SK-N-SH (cell line): ENCODE measurements at places on chromosomes 7 and 10. TPM values are rescaled to one million over a fixed set of nuclear protein-coding genes. Genes with fewer than 3 reads are reported as not detected.

DNA sequence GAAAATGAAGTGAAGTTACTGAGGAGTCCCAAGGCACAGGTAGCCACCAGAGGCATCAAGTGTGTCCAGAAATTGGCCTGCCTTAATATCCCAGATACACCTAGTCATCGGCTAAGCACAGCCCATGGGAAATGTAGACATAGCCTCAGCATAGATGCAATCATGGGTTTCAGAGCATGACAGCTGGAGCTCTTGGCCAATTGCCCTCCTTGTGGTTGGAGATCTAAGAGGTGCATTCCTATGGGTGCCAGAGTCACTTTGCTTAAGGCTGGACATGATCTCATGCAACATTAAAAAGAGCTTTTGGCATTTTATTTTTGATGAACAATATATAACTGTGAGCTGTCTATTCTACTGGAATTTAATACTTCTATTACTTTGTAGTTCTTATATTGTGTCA lies 758.0 kb upstream of the LRRTM3 start:
- DNase-seq, result no peak

GRCh38 chr10:43591303-43591904 lies 14.8 kb upstream of the ZNF485 start:
- DNase-seq, result no peak

DNA sequence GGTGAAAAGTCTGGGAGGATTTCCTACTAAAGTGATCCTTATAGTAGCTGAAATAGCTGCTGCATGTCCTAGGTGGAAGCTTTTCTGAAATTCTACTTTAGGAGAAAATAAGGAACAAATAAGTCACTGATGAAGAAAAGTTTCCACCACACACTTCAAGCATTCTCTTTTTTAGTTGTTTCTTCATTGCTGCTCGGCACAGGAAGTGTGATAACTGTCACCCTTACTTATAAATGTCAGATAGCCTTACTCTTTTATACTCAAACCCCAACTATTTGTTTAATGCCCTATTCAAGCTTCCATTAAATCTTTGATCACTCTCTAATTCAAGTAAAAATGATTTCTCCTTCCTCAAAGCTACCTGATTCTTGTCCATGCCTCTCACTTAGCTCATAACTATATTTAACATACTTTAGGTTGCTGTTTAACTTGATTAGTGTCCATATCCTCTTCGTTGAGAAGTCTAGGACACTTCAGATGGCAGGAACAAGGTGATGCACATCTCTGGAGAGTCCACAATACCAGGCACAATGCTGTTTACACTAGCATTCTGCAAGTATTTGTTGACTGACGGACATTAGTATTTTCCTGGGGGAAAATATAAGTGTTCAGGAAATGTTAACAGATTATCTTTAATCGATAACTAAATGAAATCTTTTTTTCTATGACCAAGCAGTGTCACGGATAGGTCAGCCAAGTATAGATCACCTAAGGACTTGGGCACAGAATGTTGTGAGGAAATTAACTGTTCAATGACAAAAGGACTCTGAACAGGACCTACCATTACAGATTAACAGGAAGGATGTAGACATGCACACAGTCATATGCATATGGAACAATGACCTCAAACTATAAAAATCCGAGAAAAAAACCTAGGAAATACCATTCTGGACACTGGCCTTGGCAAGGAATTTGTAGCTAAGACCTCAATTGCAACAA lies 67.4 kb downstream of the ZNF438 start:
- no peak for DNase-seq

DNA sequence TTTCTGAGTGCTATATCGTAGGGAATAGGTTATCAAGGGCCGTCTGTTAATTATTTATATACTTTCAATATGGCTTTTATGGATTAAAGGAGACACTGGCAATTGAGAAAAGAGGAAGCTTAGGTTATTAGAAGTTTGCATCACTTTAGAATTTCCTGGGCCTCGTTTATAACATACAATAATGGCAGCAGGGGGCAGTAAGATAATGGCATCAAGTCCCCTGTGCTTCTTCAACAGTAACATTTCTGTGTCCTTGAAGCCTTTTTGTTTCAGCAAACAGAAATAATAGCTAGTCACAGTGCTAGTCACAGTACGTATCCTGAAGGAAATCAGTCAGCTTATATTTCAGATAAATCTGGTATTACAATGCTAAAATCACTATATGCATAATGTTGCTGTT lies 41.9 kb downstream of the SPAM1 start:
- DNase-seq, result no peak

The COL28A1 gene
- polyA plus RNA-seq, result 0.08 TPM in 1 of 2 replicates, not detected in the other

The SEMA3D gene
- polyA plus RNA-seq, result 30.1 and 48.7 TPM in 2 replicates
